ELR (cell line): ENCODE measurements at places on chromosomes 4 and X.

GRCh38 chr4:8319731-8320385, 50.3 kb downstream of the HTRA3 start:
- DNase-seq = no peak

DNA sequence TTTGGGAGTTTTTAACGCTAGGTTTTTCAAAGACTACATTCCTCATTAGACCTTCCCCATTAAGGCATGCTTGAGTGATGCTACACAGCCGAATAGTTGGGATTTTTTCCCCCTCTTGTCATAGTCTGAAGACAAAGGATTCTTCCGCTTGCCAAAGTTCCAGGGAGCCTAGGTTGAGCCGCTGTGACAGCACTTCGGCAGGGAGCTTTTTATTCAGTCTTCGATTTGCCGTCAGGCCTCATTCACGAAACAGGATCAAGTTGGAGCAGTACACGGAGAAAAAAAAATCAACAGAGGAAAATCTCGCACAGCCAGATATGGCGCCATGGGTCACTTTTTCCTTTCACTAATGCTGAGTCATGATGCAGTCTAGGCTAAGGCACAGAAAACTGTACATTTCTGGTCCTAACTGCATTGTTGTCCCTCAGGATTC, 24.3 kb downstream of the SHROOM3 start:
- DNase-seq = no peak

- peak; percentile 60 for DNase-seq
Observed at GRCh38 chr4:102438396-102439235, 62.5 kb upstream of the NFKB1 start.

DNA sequence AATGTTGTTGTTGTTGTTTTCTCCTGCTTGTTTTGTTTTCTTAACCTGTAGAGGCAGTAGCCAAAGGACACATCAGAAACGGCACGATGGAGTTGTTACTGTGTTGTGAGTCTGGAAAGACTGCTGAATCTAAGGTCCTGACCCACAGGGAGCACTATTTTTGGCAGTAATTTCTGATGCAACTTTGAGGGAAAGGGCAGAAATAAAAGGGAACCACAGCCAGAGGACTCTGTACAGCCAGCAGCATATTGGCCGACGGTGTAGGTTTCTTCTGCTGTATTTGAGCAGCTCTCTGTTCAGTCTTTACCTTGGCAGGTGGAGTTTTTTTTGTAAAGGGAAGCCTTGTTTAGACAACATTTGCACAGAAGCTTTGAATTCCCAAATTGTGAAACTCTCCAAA, 203.0 kb upstream of the GPR101 start:
- DNase-seq = no peak

DNA sequence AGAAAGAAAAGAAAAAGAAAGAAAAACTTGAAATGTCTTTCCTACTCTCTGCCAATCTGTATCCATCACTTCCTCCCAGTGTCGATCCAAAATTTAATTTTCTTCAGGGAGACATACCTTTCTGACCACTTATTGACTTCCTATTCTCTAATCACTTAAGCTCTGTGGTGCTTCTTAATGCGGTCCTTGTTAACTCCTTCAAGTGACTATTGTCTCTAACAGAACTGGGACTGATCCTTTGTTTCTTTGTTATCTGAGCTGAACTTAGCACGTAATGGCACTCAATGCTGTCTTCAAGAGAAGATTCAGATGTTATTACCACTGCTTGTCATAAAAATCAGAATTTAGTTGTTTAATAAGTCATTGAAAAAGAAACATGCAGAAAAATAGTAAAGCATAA, 31.2 kb downstream of the LARP7 start:
- DNase-seq = no peak

DNA sequence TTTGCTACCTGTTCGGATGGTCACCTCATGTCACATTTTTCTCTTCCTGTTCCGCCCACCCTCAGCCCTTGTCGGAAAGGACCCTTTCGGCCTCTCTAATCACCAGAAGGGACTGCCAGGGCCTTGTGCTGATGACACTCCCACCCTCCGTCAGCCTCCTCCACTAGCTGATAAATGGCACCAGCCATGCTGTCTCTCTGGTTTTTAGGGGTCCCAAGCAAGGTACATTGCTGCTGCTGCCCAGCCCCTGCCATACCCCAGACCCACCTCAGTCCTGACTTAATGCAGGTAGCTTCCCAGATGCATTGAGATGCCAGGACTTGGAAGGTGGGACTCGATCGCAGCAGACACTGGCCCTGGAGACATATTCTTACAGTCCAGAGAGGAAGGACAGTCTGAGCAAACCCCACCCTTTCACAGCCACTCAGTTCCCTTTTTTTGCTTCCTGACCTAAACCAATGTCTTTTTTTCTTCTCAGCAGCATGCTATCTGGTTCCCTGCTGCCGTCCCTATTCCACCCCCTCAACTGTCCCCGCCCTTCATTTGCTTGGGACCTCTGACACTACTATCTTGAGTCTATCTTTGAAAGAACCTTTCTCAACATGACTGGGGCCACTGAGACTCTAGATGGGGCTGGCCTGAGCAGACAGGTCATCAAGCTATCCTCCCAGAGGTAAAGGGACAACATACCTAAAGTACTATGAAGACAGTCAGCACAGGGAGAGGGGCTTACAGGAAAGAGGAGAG, at the start of gene BTK:
Gene BTK, minus strand, starts transcription at position 397 of the 747 bp plus-strand sequence. CDS start 10,907 bp downstream, outside the sequence.
- DNase-seq = no peak

- DNase-seq = no peak
Observed at GRCh38 chrX:150310881-150311280, 52.2 kb upstream of the MAMLD1 start.

DNA sequence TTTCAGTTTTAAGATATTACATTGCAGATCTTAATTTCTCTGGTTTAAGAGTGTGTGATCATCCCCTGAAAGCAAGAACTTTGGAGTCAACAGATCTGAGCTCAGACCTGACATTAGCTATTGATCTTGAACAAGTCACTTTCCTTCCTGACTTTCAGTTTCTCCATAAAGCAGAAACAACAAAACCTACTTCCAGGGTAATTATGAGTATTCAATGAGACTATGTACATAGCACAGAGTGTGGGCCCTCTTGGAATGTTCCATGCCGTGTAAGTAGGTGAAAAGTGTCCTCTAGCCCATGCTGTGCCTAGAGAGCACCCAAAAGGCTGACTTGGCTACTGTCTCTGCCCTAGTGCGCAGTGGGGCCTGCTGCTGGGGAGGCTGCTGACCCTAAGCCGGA, 188.0 kb upstream of the RPL34 start:
- no peak for DNase-seq

DNA sequence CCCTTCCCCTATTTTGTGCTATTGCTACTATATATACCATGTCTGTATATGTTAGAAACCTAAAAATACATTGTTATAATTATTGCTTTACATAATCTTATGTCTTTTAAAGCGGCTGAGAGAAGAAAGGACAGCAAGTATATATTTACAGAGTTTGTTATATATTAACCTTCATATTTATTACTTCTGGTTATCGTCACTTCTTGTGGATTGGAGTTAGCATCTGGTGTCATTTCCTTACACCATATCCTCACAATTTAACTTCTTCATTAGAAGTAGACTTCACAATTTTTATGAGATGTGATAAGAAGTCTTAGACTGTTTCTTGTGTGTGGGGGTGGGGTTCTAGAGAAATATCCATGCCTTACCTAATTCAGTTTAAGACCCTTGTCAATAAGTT, 123.1 kb downstream of the ATXN3L start:
- no peak for DNase-seq

GRCh38 chr4:133081246-133081645, 67.8 kb upstream of the PCDH10 start:
- peak; percentile 13 for DNase-seq

DNA sequence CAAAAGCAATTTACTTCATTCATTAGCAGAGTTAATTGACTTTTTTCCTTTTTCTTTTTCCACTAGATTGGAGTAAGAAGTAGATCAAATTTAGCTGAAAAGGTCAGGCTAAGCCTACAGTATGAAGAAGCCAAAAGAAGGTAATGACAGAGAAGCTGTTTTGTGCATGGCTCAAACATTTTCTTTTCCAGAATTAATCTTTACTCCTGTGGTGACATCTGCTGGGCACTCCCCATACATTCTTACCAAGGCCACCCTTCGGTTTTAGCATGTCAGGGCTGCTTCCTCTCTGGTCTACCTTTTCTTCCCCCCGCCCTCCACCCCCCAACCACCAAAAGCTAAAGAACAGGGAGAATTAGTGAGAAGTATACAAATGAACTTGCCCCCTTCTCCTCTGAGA, 70.2 kb downstream of the CLDN22 start:
- peak; percentile 47 for DNase-seq

DNA sequence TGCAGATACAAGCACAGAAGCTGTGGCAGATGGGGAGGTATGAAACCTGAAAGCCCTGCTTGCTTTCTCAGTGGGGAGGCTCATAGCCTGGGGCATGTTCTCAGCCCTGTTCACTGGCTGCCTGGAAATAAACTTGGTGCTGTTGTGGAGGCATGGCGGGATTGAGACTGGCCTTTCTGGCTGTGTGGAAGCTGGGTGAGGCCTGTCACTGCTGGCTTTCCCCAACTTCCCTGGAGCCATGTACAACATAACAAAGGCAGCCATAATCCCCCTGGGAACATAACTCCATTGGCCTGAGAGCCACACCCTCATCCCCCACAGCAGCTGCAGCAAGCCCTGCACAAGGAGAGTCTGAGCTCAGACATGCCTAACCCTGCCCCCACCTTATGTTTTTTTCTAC, 237.7 kb upstream of the TLL1 start:
- DNase-seq = no peak

GRCh38 chr4:10448991-10449390, 8.2 kb downstream of the ZNF518B start:
- no peak for DNase-seq

DNA sequence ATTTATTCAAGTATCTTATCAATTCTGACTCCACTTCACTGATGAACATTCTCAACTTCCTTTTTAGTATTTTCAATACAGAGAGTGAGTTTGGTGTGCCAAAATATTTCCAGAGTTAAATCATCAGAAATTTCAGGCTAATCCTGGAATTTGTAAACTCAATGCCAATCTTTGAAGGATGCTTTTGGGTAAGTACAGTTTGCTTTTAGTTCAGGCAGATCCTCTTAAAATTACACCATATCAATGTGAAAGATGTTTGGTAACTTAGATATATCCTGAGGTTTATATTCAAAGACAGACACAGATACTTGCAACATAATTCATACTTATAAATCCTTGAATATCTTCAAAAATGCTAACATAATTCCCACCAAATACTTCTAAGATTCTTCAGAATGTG, 76.0 kb upstream of the FAM47B start:
- DNase-seq = no peak

DNA sequence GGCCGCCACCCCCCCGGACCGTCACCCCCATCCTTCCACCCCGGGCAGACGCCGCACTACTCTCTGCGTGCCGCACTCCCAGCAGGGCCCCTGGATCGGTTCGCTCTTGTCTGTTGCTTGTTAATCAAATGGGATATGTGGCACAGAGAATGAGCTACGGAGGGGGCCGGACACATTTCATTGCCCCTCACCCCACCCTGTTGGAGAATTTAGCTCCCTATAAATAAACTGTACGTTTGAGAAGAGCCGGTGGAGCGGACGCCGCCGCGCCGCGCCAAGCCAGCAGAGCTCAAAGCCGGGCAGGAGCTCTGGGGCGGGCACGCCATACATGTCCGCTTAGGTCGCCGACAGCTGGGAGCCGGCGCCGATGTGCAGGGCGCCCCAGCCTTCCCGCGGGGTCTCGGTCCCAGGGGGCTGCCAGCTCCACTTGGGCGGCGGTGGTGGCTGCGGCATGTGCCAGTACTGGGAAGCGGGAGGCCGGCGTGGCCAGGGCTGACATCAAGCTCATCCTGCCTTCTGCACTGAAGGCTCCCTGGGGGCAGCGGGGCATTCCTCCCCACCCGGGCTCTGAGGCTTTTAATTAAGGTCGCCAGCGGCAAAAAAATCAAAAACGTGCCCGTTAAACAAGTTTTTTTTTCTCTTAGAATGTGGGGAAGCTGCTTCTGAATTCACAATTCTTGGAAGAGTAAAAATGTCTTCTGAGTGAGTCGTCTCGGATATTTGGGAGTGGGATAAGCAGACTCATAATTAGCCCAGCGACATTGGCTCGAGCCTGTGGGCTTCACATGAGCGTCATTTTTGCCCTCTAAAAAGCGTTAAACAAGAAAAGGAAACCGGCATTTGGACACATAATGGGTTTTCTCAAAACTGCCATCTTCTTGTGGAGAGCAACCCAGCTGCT, 1.1 kb upstream of the PCDH19 start:
- DNase-seq = no peak

- no peak for DNase-seq
Observed at GRCh38 chr4:143184217-143184502, 557 bp upstream of the USP38 start.

GRCh38 chrX:3514996-3515395, 168.5 kb upstream of the MXRA5 start:
- DNase-seq = peak; percentile 60

GRCh38 chrX:102930990-102931756, 5.9 kb upstream of the RAB40AL start:
- DNase-seq = peak; percentile 66

DNA sequence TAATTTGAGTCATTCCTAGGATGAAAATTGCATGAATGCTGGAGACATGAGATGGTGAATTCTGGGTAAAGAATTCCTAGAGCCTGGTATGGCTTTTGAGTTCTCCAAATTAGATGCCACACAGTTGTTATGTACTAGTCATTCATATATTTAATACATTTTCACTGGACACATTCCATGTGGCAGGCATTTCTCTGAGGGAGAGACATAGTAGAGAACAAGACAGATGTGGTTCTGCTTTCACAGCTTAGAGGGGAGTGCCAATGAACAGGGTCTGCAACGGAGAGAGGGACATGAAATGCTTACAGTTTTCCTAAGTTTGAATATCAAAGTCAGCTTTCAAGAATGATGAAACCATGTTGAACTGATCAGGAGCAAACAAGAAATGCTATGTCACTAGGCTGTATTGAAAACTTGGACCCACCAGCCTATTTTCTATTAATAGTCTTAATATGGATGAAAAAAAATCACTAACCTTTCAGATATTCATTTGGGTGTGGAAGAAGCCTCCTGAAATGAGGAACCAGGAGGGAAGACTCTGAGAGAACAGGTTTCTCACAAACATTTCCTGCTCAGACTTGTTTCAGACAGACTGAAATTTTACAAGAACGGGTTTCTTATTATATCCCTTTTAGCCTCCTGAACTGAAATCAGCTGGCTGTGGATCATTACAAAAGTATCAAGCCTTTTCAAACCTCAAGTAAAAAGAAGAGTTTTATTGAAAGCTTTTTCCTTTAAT, 276.0 kb upstream of the TET2 start:
- no peak for DNase-seq

GRCh38 chr4:34138385-34138784, 2105.9 kb downstream of the ARAP2 start:
- DNase-seq = no peak

DNA sequence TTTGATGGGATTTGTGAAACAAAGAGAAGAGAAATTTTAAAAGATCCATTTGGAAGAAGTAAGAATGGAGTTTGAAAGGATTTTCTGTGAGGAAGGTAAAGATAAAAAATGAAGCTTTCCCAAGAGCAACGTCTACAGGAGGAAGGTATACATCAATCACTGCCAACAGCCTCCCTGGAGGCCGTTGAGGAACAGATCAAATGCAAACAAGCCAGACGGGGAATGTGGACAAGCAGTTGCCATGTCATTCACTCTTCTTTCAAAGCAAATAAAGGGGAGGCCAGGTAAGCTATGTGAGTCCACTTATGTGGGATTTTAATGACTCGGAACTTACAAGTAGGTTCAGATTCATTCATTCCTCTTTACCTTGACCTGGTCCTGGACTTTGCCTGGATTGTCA, 1020.5 kb upstream of the AGA start:
- DNase-seq = no peak

GRCh38 chrX:112056476-112056875, 26.1 kb downstream of the TRPC5 start:
- DNase-seq = no peak

GRCh38 chrX:25067271-25068172, 51.8 kb upstream of the ARX start:
- DNase-seq = no peak

- no peak for DNase-seq
Observed at GRCh38 chr4:117821834-117822233, 212.5 kb upstream of the NDST3 start.
